Naive thymus-derived CD4-positive, alpha-beta T cell (primary cell): ENCODE measurements at places on chromosomes 2 and 18. TPM values are rescaled to one million over a fixed set of nuclear protein-coding genes. Genes with fewer than 3 reads are reported as not detected.

Gene TBR1
- total RNA-seq, result not detected

- no peaks in the 10 kb centered on the region for H3K36me3 ChIP-seq
- H3K27ac ChIP-seq, result no peak overlapping the region
- DNase-seq, result no peak
- no peaks in the 10 kb centered on the region for H3K4me1 ChIP-seq
- H3K4me3 ChIP-seq, result no peak overlapping the region
Measured at GRCh38 chr2:59034106-59034505, 793.0 kb upstream of the FANCL start.

- no peaks in the 10 kb centered on the region for H3K27me3 ChIP-seq
- H3K4me3 ChIP-seq, result peak overlapping the region; percentile 91
- peaks cover 25% of the 10 kb centered on the region for H3K4me1 ChIP-seq
- no peak for DNase-seq
Measured at GRCh38 chr2:165952741-165953211, 800 bp downstream of the TTC21B start.

GRCh38 chr2:100264651-100265050, 57.6 kb downstream of the LONRF2 start:
- no peaks in the 10 kb centered on the region for H3K4me1 ChIP-seq
- no peak for DNase-seq
- H3K27ac ChIP-seq, result no peak overlapping the region
- H3K27me3 ChIP-seq, result no peaks in the 10 kb centered on the region

- DNase-seq, result no peak
- no peak overlapping the region for H3K27ac ChIP-seq
Measured at GRCh38 chr2:70531419-70532086, 22.1 kb downstream of the TGFA start.

Gene ANKRD29
- total RNA-seq, result 0.11 TPM

Gene MOGAT1
- total RNA-seq, result not detected

Gene IL37
- not detected for total RNA-seq

Gene CCBE1
- total RNA-seq, result not detected

Gene FN1
- total RNA-seq, result 0.68 TPM

- DNase-seq, result no peak
- H3K36me3 ChIP-seq, result no peaks in the 10 kb centered on the region
- H3K4me1 ChIP-seq, result no peaks in the 10 kb centered on the region
- H3K27ac ChIP-seq, result no peak overlapping the region
- no peaks in the 10 kb centered on the region for H3K27me3 ChIP-seq
Measured at GRCh38 chr18:75179819-75180600, 28.9 kb downstream of the PTGR3 start.

- no peaks in the 10 kb centered on the region for H3K27me3 ChIP-seq
- no peaks in the 10 kb centered on the region for H3K4me1 ChIP-seq
- H3K36me3 ChIP-seq, result no peaks in the 10 kb centered on the region
- no peak for DNase-seq
- H3K27ac ChIP-seq, result no peak overlapping the region
Measured at GRCh38 chr2:25895610-25896009, 17.3 kb upstream of the ASXL2 start.

Gene OR6B2
- total RNA-seq, result not detected in 2 replicates

DNA sequence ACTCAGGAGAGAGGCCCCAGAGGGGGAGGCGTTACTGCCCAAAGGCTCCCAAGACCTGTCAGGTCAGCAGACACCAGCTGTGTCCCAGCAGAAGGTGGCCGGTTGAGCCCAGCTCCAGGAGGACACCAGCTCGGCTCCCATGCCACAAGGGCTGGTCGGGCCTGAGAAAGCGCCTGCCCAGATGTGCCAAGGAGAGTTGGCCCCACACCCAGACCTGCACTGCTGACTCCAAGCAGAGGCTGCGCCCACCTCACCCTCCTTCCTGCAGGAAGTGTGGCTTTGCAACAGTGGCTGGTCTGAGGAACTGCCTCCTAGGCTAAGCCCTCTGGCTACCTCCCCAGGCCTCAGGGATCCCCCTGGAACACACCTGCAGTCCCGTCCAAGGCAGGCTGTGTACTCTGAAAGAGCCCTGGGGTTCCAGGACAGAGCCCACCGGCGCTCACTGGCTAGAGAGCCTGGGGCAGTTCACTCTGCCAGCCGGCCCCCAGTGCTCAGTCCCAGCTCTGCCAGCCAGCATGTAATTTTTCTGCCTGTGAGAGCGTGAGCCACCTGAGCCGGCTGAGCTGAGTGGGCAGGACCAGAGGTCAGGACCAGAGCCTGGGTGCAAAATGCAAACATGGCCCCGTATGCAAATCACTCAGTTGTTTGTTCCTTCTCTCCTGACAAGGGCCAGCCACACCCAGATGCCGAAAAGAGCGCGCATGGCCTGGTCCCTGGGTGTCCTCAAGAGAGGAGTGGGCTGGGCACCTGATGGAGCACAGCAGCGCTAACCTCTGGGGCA, 36.9 kb upstream of the PTMA start:
- no peak overlapping the region for H3K27ac ChIP-seq
- no peak for DNase-seq
- H3K36me3 ChIP-seq, result no peaks in the 10 kb centered on the region
- H3K4me1 ChIP-seq, result no peaks in the 10 kb centered on the region
- no peak overlapping the region for H3K4me3 ChIP-seq
- no peaks in the 10 kb centered on the region for H3K27me3 ChIP-seq

Gene BARD1
- total RNA-seq, result 5.3 TPM

DNA sequence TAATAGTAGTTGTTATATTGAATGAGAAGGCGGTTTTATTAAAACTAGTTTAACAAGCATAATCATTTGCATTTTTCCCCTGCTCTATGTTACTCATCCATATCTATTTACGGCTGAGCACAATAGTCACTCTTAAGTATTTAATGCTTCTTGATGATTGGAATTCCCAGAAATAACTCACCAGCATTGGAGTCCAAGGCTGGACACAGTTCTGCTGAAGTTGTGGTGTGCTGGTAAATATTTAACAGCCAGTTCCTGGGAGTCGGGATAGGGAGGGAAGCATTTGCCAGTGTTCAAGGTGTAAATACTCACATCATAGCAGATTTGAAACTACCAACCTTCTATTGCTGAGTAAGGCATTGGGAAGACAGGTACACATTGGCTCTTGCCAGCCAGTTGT, 315.1 kb downstream of the MTX2 start:
- H3K4me3 ChIP-seq, result no peak overlapping the region
- no peaks in the 10 kb centered on the region for H3K36me3 ChIP-seq
- H3K27ac ChIP-seq, result no peak overlapping the region
- DNase-seq, result no peak
- peaks cover 4% of the 10 kb centered on the region for H3K27me3 ChIP-seq

GRCh38 chr2:190697421-190697820, 48.5 kb downstream of the NAB1 start:
- H3K4me1 ChIP-seq, result no peaks in the 10 kb centered on the region
- DNase-seq, result no peak
- no peaks in the 10 kb centered on the region for H3K27me3 ChIP-seq
- H3K36me3 ChIP-seq, result no peaks in the 10 kb centered on the region
- H3K4me3 ChIP-seq, result no peak overlapping the region
- H3K27ac ChIP-seq, result no peak overlapping the region

Gene CXCR1
- total RNA-seq, result 1.0 TPM

Gene SH3RF3
- total RNA-seq, result 0.19 and 0.28 TPM in 2 replicates

Gene PLGLB1
- total RNA-seq, result 4.0 TPM

- DNase-seq, result no peak
- no peaks in the 10 kb centered on the region for H3K4me1 ChIP-seq
- H3K36me3 ChIP-seq, result no peaks in the 10 kb centered on the region
- no peak overlapping the region for H3K4me3 ChIP-seq
Measured at GRCh38 chr2:218798767-218799504, 17.0 kb downstream of the CYP27A1 start.

Gene POMC
- 3.8 TPM for total RNA-seq

GRCh38 chr18:77052297-77052982, 80.1 kb downstream of the MBP start:
- DNase-seq, result no peak
- H3K27ac ChIP-seq, result peak overlapping the region; percentile 83
- peaks cover 61% of the 10 kb centered on the region for H3K4me1 ChIP-seq

- no peaks in the 10 kb centered on the region for H3K4me1 ChIP-seq
- H3K27me3 ChIP-seq, result no peaks in the 10 kb centered on the region
- no peak for DNase-seq
- no peak overlapping the region for H3K27ac ChIP-seq
- no peak overlapping the region for H3K4me3 ChIP-seq
Measured at GRCh38 chr2:7161501-7161900, 244.3 kb downstream of the RNF144A start.

GRCh38 chr2:43841949-43842865, 3.4 kb downstream of the ABCG8 start:
- H3K36me3 ChIP-seq, result no peaks in the 10 kb centered on the region
- no peak for DNase-seq
- no peak overlapping the region for H3K27ac ChIP-seq
- no peaks in the 10 kb centered on the region for H3K27me3 ChIP-seq

DNA sequence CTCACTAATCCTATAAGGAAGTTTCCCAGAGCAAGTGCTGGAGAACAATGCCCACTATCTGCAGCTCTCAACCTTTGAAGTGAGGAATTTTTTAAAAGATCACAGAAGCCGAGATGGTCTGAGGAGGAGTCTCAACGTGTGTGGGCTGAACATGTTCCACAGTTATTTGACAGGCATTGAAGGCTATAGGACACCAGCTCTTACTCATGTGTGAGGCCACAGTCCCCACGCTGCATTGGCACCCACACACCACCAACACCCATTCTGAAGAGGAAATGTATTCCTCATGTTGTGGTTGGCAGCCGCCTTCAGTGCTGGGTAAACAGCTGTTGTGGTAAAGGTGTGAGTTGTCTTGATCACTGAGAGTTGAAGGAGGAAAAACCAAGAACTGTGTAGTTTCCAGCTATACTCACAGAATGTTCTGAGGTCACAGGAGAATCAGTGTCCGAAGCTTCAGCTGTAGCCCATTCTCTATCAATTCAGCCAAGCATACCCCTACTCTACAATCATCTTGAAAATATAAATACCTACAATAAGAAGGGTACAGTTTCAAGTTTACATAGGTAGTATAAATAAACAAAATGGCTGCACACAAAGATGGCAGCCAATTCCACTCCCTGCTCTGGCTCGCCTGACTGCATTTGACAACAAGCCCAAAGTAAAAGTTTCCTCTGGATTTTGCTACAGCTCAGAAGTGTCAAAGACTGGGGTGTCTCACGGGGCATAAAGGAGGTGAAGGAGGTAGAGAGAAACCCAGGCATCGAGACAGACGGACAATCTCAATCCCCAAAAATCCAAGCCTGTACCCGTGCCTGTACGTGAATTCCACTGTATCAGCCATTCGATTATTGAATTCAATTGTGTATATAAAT, 12.1 kb downstream of the CD226 start:
- H3K36me3 ChIP-seq, result no peaks in the 10 kb centered on the region
- H3K27me3 ChIP-seq, result no peaks in the 10 kb centered on the region
- peaks cover 53% of the 10 kb centered on the region for H3K4me1 ChIP-seq
- H3K27ac ChIP-seq, result peak overlapping the region; percentile 38
- peak; percentile 68 for DNase-seq
- H3K4me3 ChIP-seq, result peak overlapping the region; percentile 36

Gene AMER3
- total RNA-seq, result not detected

Gene GDF7
- not detected for total RNA-seq

GRCh38 chr2:71944806-71945602, 202.7 kb downstream of the CYP26B1 start:
- no peak overlapping the region for H3K4me3 ChIP-seq
- DNase-seq, result no peak
- H3K36me3 ChIP-seq, result no peaks in the 10 kb centered on the region
- H3K27me3 ChIP-seq, result no peaks in the 10 kb centered on the region
- H3K27ac ChIP-seq, result no peak overlapping the region
- H3K4me1 ChIP-seq, result no peaks in the 10 kb centered on the region

DNA sequence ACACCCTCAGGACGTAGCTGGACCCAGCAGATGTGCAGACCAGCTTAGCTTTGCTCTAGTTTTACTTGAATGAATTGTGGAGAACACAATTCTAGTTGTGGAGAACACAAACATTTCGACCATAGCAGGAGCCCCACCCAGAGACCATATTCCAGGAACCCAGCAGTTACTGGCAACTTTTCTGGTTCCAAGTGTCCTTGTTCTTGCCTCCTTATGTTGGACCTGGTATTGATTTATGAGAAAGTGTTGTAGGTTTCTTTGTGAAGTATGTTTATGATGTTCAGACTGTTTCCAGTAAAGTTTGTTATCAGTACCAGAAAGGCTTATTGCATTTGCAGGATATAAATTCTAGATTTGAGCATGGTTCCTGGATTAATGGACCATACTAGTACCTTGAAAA, 51.0 kb downstream of the LTBP1 start:
- H3K27me3 ChIP-seq, result no peaks in the 10 kb centered on the region
- DNase-seq, result no peak
- H3K4me1 ChIP-seq, result no peaks in the 10 kb centered on the region
- no peak overlapping the region for H3K27ac ChIP-seq

- DNase-seq, result no peak
- no peaks in the 10 kb centered on the region for H3K36me3 ChIP-seq
- H3K4me1 ChIP-seq, result peaks cover 9% of the 10 kb centered on the region
- no peak overlapping the region for H3K27ac ChIP-seq
Measured at GRCh38 chr2:9800975-9801726, 42.1 kb upstream of the TAF1B start.

DNA sequence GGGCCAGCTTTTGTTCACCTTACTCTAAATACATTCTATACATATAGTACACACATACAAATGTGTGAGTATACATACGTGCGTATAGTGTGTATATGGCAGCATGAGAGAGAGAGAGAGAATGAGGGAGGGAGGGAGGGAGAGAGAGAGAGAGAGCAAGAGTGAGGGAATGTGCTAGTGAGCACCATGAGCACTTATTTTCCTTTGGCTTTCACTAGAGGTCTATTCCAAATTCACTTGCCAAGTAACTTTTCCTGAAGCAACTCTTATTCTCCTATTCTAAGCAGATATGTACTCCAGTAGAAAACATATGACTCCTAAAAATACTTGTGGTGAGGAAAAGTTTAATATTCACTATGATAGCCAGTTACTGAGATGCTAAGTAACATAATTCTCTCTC, 85.7 kb downstream of the COBLL1 start:
- H3K4me3 ChIP-seq, result no peak overlapping the region
- H3K4me1 ChIP-seq, result no peaks in the 10 kb centered on the region
- no peak overlapping the region for H3K27ac ChIP-seq
- no peak for DNase-seq

- H3K27me3 ChIP-seq, result no peaks in the 10 kb centered on the region
- no peak overlapping the region for H3K27ac ChIP-seq
- H3K36me3 ChIP-seq, result no peaks in the 10 kb centered on the region
- no peak for DNase-seq
- no peaks in the 10 kb centered on the region for H3K4me1 ChIP-seq
- H3K4me3 ChIP-seq, result no peak overlapping the region
Measured at GRCh38 chr18:6994771-6995430, 122.7 kb downstream of the LAMA1 start.

- no peak overlapping the region for H3K4me3 ChIP-seq
- no peak for DNase-seq
- no peaks in the 10 kb centered on the region for H3K27me3 ChIP-seq
- no peaks in the 10 kb centered on the region for H3K4me1 ChIP-seq
Measured at GRCh38 chr2:18518116-18519111, 42.0 kb downstream of the RDH14 start.

Gene FASTKD1
- total RNA-seq, result 16.9 TPM

Gene UBR3
- 39.0 TPM for total RNA-seq

- H3K4me3 ChIP-seq, result no peak overlapping the region
- no peak overlapping the region for H3K27ac ChIP-seq
- H3K4me1 ChIP-seq, result no peaks in the 10 kb centered on the region
Measured at GRCh38 chr2:15624903-15625302, 33.2 kb downstream of the DDX1 start.

GRCh38 chr2:156800781-156801361, 364.7 kb downstream of the GPD2 start:
- H3K27me3 ChIP-seq, result no peaks in the 10 kb centered on the region
- H3K4me1 ChIP-seq, result no peaks in the 10 kb centered on the region
- no peak overlapping the region for H3K27ac ChIP-seq
- H3K4me3 ChIP-seq, result no peak overlapping the region
- H3K36me3 ChIP-seq, result no peaks in the 10 kb centered on the region

Gene PRADC1
- total RNA-seq, result 7.0 and 8.8 TPM in 2 replicates
